ENCODE measurements at places on chromosomes 12 and 14.

GRCh38 chr12:39443929-39444209, 949 bp upstream of the KIF21A start:
- DNase-seq: no peak

- DNase-seq: no peak
Observed at GRCh38 chr12:70177631-70178030, 65.6 kb upstream of the CNOT2 start.

DNA sequence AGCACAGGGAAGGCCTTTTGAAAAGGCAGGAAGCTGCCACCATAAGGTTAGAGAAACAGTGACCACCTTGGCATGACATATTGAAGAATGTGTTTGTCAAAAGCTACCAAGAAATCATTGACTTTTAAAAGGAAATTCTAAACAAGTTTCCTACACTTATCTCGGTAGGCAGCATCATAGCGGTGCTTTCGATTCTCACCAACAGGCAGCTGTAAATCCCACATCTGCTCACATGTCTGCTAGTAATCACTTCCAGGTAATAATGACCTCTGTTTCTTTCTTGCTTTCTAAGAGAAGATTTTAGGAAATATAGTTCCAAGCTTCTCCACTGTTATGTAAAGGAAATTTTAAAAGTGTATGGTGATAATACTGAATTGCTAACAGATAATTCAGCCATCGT, 821.1 kb upstream of the FOXG1 start:
- DNase-seq: no peak

- no peak for DNase-seq
Observed at GRCh38 chr12:53613821-53614220, 12.4 kb downstream of the ATF7 start.

DNA sequence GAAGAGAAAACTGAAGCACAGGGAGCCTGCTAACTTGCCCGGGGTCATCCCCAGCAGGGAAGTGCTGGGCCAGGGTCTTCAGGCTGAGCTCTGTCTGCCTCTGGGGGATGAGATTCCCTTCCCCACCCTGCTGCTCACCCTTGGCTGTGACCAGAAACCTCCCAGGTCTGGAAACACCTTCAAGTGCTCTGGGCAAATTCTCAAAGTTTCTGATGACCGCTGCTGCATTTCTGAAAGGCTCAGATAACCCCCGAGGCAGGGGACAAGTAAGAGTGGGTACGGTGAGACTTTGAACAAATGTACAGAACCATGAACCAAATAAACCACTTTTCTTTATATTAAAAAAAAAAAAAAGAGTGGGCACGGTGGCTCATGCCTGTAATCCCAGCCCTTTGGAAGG, 41.3 kb downstream of the LTBP2 start:
- no peak for DNase-seq

DNA sequence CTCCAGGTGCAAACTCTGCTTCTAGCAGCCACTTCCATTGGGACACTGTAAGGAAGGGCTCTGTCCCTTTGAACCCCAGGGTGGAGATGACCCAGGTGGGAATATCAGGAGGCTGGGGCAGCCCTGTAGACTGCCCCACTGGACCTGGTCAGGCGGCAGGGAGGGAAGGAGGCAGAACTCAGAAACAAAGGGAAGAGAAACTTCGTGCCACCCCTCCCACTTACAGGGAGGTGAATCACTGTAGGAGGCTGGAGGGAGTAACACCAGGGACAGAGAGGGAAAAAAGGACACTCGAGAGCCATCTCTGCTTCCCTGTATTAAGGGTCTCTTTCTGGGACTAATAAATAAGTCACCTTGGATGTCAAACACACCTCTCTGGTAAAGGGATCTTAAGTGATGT, 37.4 kb downstream of the ISCA2 start:
- DNase-seq: peak; percentile 14

GRCh38 chr14:24881116-24881893, 168.6 kb downstream of the STXBP6 start:
- DNase-seq: no peak

DNA sequence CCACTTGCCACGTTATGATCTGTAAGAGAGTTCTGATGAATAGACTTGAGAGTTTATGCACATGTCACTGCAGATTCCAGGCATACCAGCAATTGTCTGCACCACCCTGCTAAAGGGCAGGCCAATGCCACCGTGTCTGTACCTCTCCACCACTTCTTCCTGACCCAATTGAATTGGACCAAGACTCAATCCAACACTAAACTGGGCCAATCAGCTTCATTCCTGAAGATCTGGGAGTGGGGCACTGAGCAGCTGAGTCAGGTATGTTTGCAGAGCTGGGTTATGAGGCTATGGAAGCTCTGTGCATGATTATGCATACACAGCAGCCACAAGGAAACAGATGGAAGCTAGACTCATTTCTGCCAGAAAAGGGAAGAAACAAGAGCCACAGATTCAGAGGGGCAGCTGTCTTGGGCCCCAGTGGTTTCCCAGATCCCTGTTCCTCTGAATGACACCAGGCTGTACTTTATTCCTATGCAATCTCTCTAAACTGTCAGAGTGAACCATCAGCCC, 28.0 kb downstream of the DAO start:
- peak; percentile 91 for DNase-seq

DNA sequence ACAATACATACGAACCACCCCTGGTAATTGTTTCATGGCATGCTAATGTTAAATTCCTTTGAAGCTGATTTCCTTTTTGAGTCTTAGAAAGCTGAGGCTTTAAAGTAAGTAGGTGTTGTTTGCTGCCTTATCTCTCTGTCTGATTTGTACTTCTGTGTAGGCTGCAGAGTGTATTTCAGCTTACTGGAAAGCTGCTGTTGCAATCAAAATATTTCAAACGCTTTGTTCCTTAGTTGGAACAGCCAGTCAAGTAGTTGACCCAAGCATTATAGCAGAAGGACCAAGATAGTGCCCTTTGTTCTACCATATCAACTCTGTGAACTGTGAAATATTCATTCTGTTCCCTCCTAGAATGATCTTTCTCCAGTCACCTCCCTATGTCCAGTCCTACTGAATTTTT, 3.1 kb downstream of the PKP2 start:
- DNase-seq: no peak

DNA sequence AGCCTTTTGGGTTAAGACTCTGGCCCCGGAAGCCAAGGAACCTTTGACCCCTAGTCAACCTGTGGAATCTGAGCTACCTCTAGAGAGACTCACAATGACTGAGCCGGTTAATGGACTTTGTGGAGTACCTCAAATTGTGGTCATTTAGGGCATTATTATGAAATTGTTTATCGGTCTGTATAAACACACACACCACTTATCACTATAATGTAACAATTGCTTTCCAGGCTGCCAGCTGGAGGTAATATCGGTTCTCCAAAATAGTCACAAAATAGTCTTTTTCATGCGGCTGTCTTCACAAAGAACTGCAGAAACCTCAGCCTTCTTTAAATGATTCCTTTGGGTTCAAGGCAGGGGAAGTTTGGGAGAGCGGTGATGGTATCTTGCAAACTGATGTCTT, 144.2 kb downstream of the DACT1 start:
- no peak for DNase-seq

DNA sequence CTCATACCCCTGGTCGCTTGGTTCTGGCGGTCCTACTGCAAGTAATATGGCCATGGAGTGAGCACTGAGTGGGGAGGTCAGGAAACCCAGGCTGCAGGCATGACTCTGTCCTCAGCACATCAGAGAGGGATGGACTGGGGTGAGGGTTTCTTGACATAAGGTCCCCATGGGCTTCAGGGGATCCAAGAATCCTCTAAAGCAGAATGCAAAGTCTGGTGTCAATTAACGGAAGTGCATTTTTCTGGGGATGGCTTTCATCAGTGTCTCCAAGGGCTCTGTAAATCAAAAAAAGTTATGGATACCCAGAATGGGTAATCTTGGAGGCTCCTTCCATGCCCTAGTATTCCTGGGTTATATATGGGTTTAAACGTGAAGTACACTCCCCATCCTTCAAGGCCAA, 3.7 kb downstream of the FIGNL2 start:
- no peak for DNase-seq

DNA sequence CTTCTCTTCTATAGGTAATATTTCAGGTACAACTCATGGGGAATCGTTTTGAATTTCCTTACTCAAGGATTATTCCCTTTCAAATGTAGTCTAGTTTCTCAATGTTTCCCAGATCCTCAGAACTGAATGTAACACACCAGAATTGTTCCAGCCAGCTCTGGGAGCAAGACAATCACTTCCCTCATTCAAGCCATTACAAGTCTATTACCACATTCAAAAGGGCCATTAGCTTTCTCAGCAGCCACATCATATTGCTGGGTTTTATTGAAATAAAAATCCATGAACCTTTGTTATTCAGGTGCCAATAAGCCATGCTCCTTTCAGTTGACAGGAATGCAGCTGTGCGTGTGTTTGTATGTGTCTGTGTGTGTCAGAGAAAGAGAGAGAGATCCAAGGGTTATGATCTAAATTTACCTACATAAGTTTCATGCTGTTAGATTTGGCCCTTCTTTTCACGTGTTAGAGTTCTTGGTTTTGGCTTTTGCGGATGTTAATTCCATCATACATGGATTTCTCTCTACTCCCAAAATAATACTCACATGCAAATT, 357.7 kb downstream of the BCAT1 start:
- DNase-seq: no peak

DNA sequence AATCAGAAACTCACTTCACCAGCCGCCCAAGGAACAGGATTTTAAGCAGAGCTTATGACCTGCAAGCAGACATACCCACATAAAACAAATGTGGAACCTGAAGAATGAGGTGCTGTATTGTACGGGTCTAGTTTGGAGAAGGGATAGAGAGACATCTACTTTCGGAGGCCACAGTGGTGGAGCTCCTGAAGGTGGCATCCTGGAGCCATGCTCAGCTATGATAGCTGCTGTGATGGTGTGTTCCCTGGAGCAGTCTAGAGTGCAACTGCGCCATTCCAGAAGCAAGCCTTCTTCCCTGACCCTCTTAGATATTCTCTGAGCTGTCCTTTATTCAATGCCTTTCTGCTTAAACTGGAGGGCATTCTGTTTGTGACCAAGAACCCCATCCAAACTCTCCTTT, 402.6 kb downstream of the FUT8 start:
- DNase-seq: no peak

DNA sequence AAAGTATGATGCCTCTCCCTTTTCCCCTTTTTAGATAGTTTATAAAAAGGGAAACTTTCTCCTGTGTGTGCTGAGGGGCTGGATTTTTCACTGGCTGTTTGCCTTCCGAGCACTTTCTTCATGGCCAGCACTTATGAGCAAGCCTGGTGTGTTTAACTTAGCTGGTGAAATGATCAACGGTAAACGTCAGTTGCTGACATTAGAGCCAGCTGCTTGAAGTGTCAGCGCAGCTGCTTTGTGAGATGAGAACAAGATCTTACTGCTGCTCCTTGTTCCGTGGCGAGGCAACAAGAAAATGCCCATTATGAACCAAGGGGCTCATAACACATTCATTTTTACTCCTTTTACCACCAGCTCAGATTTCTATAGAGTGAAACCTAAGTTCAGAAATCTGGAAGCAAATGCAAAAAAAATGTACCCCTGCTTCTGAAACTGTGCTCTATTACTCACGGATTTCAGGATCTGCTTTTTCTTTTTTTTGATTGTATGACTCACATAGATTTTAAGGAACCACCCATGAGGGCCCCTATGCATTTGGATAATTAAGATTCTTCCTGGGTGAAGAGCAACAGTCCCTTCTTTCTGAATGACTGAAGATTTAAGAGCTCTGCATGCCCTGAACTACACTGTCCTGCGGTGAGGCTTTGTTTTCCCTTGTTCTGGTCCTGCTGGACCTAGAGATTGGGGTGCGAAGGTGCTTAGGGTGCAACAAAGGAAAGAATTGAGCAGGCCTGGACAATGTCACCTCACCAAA, 74.3 kb upstream of the CPM start:
- peak; percentile 89 for DNase-seq

- DNase-seq: no peak
Observed at GRCh38 chr12:45547132-45547531, 182.4 kb upstream of the ARID2 start.

DNA sequence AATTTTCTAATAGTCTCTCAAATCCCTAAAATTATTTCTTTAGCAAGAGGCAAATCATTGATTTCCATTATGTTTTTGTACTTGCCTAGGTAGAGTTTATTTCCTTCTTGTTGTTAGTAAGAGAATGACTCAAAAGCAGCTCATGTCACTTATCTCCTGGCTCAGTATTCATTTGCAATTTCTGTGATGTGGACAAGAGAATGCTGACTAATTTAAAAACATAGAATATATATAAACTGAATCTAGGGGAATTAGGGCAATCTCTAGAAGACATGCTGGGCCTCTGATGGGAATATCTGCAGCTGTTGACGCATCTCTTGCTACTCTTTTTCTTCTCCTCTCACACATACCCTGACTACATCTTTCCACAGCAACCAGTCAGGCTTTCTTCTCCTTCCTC, 130.8 kb upstream of the PRKD1 start:
- no peak for DNase-seq

DNA sequence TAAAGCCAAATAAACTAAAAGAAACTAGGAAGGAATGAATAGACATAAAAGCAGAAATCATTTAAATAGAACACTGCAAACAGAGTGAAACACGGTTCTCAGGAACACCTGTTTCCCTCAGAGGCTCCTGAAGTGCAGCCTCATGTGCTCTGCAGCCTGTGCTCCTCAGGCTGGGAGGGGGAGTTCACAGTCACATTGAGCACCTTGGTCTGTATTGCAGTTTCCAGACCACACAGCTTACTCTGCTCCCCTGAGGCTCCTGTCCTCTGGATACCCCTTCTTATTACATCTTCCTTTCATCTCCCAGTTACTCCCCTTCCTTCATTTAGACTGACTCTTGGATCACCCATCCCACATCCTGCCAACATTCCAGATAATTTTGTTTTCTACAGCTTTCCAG, 49.7 kb upstream of the DCD start:
- no peak for DNase-seq

GRCh38 chr12:24997970-24998582, 49.2 kb upstream of the BCAT1 start:
- peak; percentile 60 for DNase-seq

- DNase-seq: no peak
Observed at GRCh38 chr12:120711411-120711810, 1.2 kb downstream of the UNC119B start.

- DNase-seq: no peak
Observed at GRCh38 chr12:43711348-43711747, 47.2 kb downstream of the PUS7L start.

DNA sequence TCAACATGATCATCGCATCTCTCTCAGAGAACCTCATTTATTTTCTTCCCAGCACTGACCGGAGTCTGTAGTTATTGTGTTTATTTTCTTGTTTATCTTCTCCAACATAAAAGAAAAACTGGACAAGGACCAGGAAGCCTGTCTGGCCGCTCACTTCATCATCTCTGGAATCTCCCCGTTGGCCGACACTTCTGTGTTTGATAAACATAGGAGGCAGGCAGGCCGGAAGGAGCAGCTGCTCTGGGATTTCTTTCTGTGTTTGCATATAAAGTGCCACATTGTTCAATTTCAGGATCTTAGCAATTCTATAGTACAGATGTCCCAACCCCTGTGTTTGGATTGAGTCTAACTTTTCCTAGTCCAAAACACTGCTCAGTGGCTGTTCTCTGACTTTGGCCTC, 53.3 kb downstream of the ACACB start:
- DNase-seq: no peak

DNA sequence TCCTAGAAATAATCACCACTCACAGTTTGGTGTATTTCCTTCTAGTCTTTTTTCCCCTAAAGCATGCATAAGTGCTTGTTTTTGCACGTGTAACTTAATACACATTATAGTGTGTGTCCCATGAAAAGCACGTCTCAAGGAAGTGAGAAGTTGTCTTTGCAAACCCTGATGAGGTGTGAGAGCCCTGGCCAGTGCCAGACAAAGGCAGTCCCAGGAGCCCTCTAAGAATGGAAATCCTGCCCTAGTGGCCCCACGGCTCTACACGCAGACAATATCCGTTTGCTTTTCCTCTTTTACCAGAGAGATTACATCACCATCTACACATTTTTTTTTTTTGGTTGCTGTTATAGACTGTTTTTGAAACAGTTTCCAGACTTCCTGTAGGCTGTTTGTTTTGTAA, 85.5 kb upstream of the FZD10 start:
- DNase-seq: no peak
